RPMI7951 (cell line): ENCODE measurements at places on chromosomes 5 and 9. TPM values are rescaled to one million over a fixed set of nuclear protein-coding genes. Genes with fewer than 3 reads are reported as not detected.

The BAAT gene
- total RNA-seq: not detected in 2 replicates

The ARID3C gene
- total RNA-seq: not detected in 2 replicates

The CDO1 gene
- total RNA-seq: 1.9 and 2.6 TPM in 2 replicates

The OR13C5 gene
- total RNA-seq: not detected in 2 replicates
